ENCODE measurements at places on chromosomes 3 and 15.

DNA sequence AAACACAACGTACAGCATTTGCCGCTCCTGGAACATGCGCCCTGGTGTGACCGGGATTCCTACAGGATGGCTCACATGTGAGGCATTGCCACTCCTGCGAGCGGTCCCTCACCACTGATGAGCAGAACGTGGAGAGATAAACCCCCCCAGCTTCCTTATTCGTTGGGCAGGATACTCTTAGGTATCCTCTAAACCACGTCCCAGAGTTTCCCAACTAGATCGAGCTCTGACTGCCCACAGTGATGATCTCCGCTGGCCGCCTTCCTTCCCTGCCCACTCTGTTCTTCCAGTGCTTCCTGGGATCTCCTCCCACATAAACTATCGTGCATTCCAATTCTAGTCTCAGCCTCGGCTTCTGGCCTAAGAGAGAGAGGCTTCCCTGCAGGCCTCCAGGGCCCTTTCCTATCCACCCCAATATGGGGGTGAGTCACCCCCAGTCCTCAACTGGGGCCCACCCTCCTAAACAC is 91.8 kb downstream of the TOP2B start:
- no peak for DNase-seq

- no peak for DNase-seq
Observed at GRCh38 chr15:62363913-62364312, 198.8 kb upstream of the C2CD4B start.

- DNase-seq: no peak
Observed at GRCh38 chr3:172444821-172445220, 3.4 kb downstream of the GHSR start.

DNA sequence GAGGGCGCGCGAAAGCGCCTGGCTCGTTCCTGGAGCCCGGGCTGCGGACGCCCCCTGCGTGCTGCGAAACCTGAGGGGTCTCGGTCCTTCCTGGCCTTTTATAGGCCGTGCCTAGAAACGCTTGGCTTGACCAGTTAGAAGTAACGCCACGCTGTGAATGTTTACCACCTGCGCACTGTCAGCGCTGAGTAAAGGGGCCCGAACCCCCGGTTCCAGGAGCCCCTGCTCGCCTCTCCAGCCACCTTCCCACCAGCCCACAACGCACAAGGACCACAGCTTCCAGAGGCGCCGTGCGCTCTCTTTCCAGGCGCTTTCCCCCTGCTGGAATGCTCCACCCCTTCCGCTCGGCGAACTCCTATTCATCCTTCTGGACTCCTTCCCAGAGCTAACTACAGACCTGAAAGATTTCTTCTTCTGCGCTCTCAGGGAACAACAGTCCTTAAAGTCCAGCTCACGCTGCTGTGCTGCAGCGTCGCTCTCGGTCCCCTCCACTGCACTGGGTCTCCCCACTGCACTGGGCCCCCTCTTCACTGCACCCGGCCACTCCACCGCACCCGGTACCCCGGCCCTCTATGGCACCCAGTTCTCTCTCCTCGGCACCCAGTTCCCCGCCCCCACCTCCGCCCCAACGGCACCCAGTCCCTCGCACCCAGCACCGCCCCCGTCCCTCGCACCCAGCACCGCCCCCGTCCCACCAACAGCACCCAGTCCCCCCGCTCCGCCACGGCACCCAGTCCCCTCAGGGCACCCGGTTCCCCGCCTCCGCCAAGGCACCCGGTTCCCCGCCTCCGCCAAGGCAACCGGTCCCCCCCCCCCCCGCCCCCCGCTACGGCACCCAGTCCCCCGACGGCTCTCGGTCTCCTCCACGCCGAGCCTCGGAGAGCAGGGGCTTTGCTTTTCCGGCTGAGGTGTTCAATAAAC is 69.8 kb downstream of the SQOR start:
- DNase-seq: no peak

DNA sequence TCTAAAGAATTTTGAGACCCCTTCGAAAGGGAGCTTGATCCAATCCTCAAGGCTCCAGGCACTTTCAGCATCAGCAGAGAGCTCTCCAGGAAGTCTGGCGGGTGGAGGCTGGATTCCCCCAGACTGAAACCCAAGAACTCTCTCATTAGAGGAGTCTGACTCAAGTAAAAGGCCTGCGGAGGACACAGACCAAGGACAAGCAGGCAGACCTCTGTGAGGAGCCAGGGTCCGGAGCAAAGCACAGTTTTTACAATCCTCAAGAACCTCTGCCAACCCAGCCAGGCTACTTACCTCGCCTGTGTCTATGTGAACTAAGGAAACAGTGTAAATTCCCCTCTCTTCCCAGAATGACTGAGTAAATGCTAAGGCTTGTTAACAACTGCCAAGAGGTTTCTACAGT is 86.2 kb downstream of the FBN1 start:
- DNase-seq: no peak

DNA sequence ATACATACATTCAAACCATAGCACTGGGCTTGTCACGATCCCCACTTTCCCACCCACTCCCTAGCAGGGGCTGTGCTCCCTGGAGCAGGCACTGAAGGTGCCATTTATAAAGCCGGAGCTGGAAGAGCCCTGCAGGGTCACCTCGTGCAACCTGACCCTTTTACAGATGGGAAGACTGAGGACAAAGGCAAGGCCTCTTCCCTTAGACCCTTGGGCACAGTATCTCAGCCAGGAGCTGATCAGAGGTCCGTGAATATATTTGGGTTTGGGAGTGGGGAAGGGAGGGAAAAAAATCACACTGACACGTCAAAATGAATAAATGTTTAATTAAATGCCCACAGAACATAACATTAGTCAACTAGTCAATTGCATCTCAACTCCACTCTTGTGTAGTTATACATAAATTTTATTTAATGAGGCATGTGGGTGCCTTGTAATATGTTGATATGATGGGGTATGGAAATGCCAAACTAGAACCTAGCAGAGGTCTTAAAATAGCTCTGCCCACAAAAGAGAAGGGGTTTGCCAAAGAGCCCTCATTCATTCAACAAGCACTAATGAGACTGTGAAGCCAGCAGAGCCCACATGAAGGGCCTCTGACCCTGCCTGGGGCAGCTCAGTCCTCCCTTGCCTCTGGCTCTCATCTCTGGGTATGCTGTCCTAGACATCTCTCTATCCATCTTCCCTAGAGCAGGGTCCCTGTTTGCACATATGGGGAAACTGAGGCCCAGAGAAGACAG is 119.4 kb downstream of the NUP210 start:
- DNase-seq: no peak

DNA sequence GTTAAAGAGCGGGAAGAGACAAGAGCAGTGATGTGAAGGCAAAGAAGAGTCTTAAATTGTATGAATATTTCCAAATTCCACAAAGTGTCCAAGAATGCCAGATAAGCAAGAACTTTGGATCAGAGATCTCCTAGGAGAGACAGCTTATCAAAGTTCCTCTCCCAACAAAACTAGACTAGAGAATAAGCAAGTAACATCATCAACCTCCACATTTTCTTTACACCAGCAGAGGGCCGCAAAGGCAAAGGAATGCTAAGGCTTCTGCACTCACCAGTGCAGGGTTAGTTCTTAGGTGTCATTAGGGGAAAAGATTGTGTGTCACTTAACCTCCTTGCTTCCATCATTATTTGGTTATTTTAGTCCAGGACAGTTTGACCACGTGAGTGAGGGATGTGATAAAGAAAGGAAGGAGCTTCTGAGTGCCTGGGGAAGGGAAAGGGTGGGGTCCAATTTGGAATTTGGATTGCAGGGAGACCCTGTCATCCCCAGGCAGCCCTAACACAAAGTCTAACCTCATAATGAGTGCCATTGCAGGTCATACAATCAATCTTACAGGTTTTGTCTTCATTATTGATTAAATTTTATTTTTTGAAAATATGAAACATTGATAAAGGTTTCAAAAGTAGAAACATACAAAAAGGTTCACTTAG is 7.5 kb upstream of the CMTM6 start:
- DNase-seq: peak; percentile 21

- DNase-seq: no peak
Observed at GRCh38 chr3:101377209-101377608, 56.8 kb upstream of the IMPG2 start.

DNA sequence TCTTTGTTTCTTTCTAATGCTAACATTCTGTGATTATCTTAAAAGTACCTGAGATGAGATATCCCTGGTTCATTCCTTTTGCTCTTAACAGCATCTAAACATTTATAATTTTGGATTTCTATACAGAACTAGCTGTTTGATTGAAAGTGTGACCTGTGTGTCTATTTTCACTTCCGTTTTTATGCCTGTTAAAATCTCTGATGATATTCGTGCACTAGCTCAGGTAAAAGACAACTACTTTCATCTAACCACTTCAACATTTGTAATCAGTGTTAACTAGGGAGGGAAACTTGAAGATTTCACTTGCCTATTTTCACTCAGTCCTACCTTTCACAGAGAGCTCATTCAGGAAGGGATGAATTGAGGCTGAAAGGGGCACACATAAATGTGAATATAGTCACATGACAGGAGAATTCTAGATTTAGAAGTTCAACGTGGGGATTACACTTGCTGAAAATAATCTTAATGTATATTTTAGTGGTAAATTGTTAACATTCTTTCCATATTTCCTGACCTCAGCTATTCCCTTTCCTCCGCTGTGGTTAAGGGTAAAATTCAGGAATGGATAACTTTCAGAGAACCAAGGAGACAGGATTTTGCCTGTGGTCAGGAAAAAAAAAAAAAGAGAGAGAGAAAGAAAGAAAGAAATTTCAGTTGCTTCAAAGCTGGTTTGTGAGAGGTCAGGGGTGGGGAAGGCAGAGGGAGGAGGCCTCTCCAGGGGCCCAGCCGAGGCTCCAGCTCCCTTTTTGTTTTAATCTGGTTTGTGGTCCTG is 159.8 kb upstream of the TSC22D2 start:
- no peak for DNase-seq

DNA sequence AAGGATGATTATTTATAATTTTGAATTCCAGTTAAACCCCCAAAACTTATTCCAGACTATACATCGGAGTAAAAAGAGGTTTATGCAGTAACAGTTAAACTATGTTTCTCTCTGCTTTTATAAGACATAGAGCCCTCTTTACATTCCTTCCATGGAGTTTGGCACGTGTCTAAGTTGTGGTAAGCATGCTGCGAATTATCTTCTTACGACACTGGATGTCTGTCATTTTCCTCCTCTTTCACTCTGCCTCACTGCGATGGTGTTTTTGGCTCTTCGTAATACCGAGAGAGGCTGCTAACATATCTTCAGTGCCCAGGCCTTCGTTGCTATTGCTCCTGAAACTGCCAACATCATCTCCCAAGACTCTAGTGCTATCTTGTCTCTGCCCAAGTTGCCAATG is 83.9 kb upstream of the TGFBR2 start:
- no peak for DNase-seq

DNA sequence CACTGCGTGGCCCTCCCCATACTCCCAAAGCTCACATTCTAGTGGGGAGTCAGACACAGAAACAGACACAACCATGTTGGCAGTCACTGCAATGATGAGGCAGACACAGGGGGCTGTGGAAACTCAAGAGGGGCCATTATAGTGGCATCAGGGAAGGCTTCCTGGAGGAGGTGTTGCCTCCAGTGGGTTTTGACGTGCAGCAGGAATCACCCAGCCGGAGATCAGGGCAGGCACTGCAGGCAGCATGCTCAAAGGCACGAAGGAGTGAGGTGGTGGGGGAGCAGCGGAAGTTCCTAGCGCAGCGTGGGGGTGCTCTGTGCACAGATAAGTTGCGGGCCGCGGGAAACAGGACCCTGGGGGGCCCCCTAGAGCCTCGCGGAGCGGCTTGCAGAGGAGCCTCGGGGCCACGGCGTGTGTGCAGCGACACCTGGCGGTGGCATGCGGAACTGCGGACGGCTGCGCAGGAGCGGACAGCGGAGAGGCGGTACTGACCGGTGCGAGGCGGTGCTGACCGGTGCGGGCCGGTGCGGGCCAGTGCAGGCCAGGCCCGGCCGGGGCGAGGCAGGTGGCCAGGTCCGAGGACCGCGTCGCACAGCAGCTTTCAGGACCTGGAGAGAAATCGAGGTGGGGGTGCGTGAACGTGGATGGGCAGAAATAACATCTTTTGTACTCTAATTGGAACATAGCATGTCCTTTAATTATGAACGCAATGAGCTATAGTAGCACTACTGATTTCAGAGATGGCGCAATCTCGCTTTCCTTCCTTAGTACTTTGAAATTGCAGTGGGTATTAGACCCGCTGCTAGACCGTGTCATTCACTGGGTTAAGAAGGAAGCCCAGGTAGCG is 101.5 kb downstream of the FBLN2 start:
- peak; percentile 49 for DNase-seq

DNA sequence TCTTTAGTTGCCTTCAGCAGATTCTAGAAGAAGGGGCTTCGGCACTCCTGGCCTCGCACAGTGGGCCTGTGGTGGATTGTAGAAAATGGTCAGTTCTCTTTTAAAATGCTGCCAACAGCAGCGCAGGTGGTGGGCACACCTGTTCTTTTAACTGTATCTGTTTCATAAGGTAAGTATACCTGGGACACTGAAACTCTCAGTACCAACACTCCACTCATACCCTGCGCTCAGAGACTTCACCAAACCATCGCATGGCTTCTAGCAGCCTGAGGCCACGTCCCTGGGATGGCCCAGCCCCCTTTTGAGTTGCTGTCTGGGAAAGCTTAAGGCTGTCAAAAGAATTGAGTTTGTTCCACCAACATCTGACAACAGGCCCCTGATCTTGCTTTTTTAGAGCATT is 56.7 kb upstream of the MCF2L2 start:
- DNase-seq: no peak

GRCh38 chr3:58596834-58597518 is 19.8 kb upstream of the FAM107A start:
- DNase-seq: no peak

GRCh38 chr15:34654625-34655024 is 71.2 kb upstream of the GOLGA8B start:
- DNase-seq: no peak

DNA sequence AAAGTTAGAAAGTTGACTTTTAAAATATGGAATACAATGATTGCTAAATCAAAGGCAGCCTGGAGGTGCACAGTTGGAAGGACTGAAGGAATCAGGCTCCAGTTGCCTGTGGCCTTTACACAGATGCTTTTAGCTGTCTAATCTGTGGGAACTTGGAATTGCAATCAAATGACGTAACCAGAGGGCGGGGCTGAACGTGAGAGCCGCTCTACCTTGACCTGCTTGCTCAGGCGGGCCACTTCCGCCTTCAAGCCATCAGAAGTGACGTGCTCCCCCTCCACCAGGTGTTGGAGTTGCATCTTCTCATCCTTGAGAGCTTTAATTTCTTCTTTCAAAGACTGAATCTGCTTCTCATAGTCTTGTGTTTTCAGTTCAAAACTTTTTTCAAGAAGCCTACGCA is 37.7 kb upstream of the GNB5 start:
- DNase-seq: no peak

DNA sequence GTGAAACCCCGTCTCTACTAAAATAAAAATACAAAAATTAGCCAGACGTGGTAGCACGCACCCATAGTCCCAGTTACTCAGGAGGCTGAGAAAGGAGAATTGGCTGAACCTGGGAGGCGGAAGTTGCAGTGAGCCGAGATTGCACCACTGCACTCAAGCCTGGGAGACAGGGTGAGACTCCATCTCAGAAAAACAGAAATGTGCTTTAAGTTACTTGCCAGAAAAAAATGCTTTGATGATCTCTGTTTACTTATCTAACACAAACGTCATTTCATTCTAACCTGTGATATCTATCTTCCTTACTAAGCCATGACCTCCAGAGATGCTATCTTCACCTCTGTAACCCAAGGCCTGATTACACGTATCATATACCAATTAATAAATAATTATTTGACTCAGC is 7.4 kb downstream of the NKIRAS1 start:
- DNase-seq: no peak

- DNase-seq: no peak
Observed at GRCh38 chr15:73650416-73651126, 17.4 kb upstream of the NPTN start.

- DNase-seq: no peak
Observed at GRCh38 chr3:33256249-33256648, 21.0 kb upstream of the FBXL2 start.

Measured in stimulated activated CD4-positive, alpha-beta T cell treated with anti-CD3 and anti-CD28 coated beads, Interleukin-1b, Interleukin-23, amount 100 ng/mL, for 1 hour (primary cell).